Cortex of kidney (tissue), 1 donor: ENCODE measurements at places on chromosomes 6 and 20.

DNA sequence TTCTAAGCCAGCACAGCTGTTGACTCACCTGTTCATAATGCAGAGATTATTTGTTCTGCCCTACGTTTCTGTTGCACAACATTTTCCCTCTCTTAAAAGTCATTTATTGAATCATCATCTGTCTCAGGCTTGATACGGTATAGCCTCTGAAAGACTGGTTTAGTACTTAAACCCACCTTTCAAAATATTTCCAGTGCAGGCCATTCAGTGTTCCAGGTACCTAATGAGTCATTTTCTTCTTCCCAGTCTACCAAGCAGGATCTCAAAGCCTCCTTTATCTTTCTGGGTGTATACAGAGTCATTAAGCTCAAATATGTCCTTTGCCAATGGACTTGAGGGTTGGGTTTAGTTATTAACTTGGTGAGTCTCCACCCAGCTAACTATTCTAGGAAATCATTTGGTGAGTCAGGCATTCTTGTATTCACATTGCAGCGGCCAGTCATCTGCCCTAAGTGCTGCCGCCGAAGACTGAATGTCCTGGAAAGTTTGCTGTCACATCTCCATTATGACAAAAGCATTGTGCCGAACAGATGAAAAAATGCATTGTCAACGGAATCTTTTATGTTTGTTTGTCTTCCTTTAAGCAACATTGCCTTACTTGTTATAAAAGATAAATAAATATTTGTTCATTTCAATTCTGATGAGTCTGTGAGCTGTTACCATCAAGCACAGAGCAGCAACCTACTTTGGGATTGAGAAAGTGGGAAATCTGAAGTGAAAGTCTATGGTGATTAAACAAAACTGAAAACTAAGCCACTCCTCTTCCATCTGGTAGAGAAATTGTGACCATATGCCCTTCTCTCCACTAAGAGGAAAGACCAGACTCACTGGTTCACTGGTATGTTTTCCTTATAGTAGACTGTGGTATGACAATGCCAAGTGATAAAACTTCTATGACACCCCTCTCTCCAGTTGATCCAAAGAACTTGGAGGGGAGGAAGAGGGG, 14.3 kb upstream of the FAM135A start:
- no peak for DNase-seq

DNA sequence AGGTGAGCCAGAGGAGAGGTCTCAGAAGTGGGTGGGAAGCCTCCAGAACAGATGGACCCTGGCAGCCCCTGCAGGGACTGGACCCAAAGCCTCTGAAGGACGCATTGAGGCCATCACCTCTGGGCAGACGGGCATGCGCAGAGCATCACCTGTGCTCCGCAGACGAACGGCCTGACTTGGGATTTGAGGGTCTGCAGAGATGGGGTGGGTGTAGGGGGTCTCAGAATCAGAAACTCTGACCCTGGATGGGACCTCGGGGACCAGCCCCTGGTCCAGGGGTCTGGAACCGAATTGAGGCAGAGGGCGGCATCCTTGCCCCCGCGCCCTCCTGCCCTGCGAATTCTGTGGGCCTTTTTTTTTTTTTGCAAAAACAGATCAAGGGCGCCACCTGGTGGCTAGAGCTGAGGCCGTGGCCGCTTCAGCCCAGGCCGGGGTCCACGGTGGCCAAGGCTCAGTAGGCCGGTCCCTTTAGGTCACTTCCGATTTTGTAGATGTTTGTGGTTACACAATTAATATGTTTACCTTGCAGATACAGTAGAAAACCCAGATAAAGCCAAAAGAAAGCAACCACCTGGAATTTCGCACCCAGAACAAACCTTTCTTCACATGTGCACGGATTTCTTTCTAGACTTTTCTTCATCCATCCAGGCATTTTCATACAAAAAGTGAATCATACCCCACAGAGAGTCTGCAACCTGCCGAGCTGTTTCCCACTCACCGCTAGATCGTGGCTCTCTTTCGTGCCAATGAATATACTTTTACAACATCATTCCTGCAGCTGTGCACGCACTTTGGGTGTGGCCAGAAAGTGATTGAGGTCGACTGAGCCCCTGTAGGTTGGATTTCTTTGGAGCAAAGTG, 25.9 kb downstream of the ZBP1 start:
- DNase-seq: no peak

DNA sequence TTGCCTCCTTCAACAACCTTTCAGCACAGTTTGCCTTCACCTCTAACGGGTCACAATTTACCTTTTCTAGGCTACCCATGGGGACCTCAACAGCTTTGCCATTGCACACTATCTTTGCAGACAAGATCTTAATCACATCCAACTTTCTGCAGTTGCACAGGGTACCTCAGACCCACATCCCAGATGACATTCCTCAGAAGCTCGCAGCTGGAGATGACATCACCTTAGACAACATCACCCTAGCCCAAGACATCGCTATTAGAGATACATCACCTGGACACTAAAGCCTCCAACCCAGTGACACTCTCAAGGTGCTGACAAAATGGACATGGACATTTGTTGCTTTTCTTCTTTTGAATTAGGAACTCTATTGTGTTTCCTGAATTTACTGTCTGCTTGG, 38.6 kb upstream of the RPP40 start:
- DNase-seq: no peak

DNA sequence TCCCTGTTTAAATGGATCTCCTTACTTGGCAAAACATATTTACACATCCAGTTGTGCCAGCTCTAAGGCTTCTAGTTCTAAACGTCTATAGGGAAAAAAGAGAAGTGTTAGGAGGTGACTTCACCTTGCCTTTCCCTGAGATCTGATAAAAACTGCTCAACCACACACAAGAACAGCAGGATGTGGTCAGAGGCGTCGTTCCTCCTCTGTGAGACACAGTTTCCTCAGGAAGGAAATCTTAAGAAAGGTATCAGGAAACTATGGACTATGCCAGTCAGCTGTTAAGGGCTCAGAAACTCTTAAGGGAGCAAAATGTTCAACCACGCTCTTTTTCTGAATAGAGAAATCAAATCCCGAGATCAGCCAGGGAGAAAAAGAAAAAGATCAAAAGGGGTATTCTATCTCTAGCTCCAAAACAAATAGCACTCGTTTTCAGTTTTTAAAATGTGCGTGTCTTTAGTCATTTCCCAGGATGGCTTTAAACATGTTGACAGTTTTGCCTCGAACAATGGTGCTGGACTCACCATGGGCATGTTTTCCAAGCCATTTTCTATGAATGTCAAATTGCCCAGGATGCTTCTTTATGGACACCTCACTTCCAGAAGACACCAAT, 154.5 kb downstream of the HACE1 start:
- DNase-seq: no peak

DNA sequence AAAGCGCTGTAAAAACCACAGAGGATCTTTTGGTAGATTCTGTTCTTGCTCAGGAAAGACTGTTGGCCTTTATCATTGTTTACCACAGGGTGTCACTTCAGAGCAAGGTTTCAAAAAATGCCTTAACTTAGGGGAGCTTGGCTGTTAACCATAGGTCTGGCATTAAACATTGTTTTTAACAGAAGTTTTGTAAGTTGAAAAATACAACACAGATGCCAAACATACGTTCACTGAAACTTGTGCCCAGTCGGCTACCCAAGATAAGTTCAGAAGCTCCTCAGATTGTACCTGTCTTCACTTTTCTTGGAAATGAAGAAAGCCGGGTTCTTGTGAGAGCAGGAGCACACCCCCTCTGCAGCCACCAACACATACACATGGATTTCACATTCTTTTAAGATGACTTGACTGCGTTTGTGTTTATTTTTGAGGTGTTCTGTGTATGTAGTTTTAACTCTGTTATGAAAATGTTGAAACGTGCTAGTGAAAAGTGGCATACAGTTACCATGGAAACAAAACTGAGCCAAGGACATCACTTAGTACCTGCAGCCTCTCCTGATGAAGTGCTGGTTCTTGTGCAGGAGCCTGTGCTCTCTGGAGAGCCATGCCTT, 64.9 kb downstream of the SYCP2L start:
- no peak for DNase-seq

DNA sequence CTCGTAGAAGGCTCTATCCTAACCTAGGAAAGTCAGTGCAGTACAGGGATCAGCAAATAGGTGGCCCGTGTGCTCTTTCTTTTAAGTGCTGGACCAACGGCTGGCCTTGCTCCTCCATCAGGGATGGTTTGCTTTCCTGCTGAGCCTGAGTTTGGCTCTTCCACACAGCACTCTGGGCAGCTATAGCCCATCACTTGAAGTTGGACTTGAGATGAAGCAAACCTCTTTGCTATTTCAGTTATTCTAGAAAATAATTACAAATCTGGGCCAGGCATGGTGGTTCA, 66.9 kb upstream of the KCNK16 start:
- no peak for DNase-seq

GRCh38 chr20:325889-326644, 715 bp downstream of the SOX12 start:
- DNase-seq: no peak

DNA sequence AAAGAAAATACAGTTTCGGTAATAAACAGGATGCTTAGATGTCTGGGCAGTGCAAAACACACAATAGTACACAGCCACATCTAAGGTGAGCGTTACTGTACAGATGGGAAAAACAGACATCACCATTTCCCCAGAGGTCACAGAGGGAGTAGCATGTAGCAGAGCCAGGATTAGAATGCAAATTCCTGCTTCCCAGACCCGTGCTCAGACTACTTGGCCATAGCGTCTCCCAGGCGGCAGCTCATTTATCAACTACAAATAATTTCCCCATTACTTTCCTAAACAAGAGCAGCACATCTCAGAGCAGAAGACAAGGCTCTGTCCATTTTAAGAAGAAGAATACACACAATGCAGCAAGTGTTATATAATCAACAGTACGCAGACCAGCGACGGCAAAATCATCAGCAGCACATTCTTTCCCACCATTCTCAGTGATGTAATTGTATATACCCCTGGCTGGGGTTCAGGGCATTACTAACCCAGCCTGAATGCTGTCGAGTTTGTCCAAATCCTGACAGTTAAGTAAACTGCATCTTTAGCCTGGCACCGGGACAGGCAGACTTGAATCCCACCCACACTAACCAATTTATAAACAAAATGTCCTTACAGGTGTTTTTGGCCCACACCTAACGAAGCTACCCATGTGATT, 61.9 kb downstream of the CNKSR3 start:
- no peak for DNase-seq

DNA sequence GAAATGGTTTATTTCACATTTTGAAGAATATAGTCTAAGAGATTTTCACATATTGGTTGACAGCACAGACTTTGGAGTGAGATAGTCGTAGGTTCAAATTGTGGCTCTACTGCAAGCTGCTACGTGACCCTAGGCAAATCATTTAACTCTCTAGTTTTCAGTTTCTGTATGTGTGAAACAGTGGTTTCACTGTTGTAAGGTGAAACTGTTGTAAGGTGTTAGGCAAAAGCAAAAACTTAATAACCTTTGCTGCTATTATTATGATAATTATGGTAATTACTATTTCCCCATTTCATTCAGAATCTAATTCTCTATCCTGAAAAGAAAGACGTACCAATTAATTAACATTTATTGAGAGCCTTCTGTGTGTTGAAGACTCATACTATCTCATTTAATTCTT, 144.2 kb downstream of the REV3L start:
- no peak for DNase-seq

DNA sequence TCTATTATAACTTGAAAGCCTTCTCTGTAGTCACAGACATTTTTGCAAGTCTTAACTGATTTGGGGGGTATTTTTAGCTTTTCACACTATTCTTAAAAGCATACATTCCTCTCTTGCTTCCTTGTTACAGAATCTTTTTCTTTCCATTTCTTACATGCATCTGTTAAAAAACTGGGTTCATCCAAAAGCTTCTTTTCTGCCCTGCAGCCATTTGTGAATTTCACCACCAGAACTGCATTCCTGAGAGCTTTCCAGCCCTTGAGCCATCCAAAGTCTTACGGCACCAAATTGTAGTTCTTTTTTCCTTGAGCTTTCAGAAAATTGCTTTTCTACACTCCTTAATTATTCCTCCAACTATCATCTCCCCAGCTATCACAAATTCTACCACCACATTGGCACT, 19.7 kb upstream of the GSTA4 start:
- DNase-seq: no peak
